NCI-H2107 (cell line): ENCODE measurements at places on chromosomes 13 and 19.

GRCh38 chr19:31717269-31717923 is 368.2 kb upstream of the TSHZ3 start:
- no peak for DNase-seq

- DNase-seq: no peak
Observed at GRCh38 chr13:33838647-33839046, 20.7 kb downstream of the RFC3 start.

DNA sequence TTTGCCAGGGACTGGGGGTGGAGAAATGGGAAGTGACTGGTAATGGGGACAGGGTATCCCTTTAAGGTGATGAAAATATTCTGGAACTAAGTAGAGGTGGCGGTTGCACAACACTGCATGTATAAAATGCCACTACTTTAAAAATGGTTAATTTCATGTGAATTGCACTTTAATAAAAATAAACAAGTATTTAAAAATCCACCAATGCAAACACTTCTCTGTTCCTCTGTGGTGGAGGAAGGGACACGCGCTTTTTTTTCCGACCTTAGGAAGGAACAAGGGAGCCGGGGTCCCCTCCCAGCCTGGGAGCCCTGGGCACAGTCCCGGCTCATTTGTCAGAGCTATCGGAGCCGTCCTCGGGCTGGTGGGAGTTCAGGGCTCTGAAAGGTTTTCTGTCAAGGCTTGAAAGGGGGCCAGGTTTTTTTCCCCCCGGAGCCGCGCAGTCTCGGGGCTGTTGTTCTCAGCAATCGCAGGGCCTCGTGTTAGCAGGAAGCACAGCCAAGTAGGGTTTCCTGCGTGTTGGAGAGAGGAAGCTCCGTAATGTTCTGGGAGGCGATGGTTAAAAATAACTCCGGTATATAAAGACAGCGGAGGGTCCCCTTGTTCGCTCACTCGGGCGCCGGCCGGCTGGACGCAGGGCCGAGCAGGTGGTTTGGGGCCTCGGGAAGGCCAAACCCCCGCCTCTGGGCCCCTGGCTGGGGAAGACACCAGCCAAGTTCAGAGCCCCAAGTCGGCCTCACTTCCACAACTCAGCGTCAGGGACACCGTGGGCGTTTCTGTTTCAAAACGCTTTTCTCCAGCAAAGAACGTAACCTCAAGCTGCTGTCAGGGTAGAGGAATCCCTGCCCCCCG is 41.2 kb upstream of the KLF2 start:
- DNase-seq: no peak

- DNase-seq: no peak
Observed at GRCh38 chr19:23787106-23787505, 28.4 kb upstream of the ZNF681 start.

DNA sequence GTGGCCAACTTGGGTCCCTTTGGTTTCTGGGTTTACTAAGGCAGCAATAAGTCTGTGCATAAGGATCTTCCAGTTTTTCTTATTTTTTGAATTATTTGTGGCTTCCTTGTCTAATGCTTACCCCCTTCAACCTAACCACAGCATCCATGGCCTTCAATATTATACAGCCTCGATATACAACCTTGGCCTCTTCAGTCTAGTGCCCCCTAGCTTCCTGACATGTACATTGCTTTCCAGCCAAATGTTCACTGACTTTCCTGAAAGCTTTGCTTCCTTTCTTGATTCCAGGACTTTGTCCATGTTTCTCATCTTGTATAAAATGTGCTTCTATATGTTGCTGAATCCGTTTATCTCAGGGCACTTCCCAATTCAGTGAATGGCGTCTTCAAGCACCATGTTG is 310.1 kb downstream of the OLFM4 start:
- DNase-seq: no peak

DNA sequence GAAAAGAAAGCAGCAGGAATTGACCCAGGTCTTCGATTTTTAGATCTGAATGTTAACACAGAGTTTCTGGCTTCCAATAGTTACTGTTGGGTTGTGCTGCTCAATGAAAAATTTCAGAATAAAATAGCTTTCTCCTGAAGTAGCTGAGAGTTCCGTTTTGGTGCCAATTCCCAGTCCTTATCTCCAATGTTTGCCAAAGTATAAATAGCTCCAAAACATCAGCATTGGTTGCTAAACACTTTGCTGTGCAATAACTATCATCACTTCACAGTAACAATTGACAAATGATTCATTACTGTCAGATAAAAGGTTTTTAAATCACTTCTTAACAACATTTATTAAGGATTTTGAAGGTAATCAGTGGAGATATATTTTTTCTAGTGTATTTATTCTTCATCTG is 446.0 kb downstream of the PCDH20 start:
- no peak for DNase-seq

- no peak for DNase-seq
Observed at GRCh38 chr19:55559684-55560083, 14.3 kb upstream of the SBK3 start.

DNA sequence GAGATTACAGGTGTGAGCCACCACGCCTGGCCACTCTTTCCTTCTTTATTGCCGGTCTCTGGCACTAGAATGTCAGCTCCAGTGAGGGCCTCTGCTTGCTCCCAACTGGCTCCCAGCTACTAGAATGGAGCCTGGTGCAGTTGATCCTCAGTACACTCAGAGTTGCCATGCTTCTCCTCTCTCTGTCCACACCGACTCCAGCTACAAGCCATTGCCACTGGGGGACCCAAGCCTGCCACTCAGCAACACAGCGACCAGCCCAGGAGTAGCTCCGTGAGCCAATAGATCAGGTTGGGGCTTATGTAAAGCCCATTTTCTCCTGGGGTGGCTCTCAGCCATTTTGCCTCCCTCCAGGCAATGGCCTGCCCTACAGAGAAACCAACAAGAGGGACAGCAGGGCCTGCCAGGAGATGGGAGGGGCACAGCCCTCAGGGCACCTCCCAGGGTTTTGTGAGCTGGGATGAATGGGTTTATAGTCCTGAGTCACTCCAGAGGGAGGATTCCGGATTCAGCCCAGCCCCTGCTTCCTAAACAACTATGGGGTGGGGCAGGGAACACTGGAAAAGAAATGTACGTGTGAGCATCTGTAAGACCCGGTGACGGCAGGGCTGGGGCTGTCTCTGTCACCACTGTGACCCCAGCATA is 36.5 kb downstream of the OPA3 start:
- DNase-seq: no peak

DNA sequence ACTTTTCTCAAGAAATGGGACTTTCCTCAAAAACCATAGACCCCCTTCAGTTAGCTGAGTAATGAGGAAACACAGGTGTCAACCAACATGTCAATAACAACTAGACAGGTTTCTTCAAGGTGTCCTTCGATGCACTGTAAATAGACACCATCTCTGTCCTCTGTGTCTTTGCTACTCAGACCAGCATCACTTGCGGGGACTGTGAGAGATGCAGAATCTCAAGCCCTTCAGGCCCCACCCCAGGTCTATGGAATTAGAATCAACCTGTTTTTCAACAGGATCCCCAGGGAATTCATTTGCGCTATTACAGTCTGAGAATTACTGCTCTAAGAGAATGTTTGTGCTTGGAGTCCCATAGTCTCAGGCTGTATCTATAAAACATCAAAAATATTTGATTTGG is 469.9 kb downstream of the COG6 start:
- no peak for DNase-seq

- peak; percentile 4 for DNase-seq
Observed at GRCh38 chr19:28710278-28710677, 502.7 kb downstream of the UQCRFS1 start.

DNA sequence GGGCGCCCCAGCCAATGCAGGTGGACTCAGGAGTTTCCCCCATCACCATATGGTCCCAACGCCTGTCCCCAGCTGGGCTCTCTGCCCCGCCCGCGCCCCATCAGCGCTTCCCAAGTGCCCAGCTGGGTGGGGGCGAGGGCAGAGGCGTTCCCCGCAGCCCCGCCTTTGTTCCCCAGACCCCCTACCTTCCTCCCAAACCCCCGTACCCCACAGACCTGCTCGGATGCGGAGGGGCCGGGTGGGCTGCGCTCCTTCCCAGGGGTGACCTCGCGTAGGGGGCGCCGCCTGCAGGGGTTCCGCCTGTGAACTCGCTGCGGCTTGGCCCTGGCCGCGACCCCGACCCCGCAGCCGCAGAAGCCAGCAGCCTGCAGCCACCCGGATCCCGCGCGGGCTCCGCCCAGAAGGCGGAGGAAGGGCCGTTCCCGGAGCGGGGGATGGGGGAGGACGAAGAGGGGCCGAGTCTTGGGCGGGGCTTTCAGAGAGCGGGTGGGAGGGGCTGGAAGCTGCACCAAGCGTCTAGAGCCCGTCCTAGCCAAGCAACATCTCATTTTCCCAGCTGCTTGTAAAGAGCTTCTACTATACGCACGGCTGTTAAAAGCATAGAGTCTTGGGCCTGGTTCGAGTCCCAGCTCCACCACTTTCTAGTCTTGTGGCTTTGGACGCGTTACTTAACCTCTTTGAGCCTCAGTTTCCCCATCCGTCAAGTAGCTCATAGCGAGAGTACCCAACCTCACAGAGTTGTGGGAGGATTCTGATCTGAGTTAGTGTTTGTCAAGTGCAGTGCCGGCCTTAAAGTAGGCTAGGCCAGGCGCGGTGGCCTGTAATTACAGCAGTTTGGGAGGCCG is at the start of gene RAB3D:
Gene RAB3D, minus strand, starts transcription at position 404 of the 845 bp plus-strand sequence. CDS start 2,258 bp downstream, outside the sequence.
- peak; percentile 54 for DNase-seq
